ENCODE measurements at places on chromosomes 1 and 21.

DNA sequence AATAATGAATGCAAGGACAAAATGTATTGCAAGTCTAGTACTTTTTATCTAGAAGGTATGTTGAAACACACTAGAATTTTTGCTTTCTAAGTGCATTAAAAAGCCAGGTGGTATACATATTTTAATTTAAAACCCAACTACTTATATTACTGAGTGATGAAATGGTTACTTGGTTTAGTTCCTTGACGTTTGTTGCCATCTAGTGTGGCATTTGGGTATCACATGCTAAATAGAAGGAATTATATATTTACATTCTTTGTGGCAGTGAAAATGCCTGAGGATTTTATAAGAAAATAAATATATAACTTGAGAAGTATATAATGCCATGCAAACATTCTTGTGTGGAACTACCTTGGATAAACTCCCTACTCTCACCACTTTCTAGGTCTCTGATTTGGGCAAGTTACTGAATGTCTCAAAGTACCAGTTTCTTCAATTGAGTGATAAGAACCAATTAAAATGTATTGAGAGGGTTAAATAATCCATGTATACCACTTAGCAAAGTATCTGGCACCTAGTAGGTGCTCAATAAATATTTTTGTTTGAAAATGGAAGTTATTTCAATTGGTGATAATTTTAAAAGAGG is 69.6 kb downstream of the SDCCAG8 start:
- H3K36me3 ChIP-seq: peaks cover 2% of the 10 kb centered on the region
- H3K27ac ChIP-seq: no peak overlapping the region
- DNase-seq: peak; percentile 66
- H3K27me3 ChIP-seq: no peaks in the 10 kb centered on the region

- peaks cover 6% of the 10 kb centered on the region for H3K4me1 ChIP-seq
- H3K27me3 ChIP-seq: no peaks in the 10 kb centered on the region
- H3K36me3 ChIP-seq: no peaks in the 10 kb centered on the region
- no peak overlapping the region for H3K4me3 ChIP-seq
- no peak overlapping the region for H3K27ac ChIP-seq
These were observed 72.7 kb downstream of the HUNK start for GRCh38 chr21:31945546-31945945.

- peaks cover 38% of the 10 kb centered on the region for H3K4me1 ChIP-seq
- no peaks in the 10 kb centered on the region for H3K27me3 ChIP-seq
- H3K4me3 ChIP-seq: peak overlapping the region; percentile 82
- no peaks in the 10 kb centered on the region for H3K36me3 ChIP-seq
These were observed 6.3 kb downstream of the CDKN2C start for GRCh38 chr1:50976111-50976889.

DNA sequence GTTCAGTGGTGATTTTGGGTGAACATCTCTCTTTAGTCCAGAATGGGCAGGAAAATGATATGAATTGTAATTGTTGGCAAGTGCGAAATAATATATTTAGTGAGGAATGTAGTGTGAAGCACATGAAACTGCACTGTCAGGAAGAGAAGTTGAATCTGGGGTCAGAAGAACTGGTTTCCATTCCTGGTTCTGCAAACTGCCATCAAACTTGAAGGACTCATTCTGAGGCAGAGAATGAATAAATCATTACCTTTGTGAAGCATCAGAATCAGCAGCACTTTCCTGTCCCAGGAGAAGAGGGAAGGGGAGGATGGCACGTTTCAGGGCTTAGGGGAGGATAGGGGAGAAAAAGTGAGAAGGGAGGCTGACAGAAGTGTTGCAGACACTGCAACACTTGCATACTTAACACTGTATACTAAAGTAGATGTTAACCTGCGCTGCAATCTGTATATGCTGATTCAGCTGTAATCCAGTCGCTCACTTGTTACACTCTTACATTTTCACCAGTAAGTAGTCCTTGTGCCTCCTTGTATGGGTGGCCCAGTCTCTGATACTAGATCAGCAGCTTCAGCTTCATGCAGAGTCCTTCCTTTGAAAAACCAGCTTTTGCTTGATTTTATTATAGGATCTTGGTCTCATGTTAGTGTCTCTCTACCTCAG is 10.5 kb upstream of the RPTN start:
- H3K36me3 ChIP-seq: no peaks in the 10 kb centered on the region
- no peak for DNase-seq
- peaks cover 16% of the 10 kb centered on the region for H3K4me1 ChIP-seq
- H3K4me3 ChIP-seq: no peak overlapping the region
- peaks cover 21% of the 10 kb centered on the region for H3K27me3 ChIP-seq
- H3K27ac ChIP-seq: no peak overlapping the region

DNA sequence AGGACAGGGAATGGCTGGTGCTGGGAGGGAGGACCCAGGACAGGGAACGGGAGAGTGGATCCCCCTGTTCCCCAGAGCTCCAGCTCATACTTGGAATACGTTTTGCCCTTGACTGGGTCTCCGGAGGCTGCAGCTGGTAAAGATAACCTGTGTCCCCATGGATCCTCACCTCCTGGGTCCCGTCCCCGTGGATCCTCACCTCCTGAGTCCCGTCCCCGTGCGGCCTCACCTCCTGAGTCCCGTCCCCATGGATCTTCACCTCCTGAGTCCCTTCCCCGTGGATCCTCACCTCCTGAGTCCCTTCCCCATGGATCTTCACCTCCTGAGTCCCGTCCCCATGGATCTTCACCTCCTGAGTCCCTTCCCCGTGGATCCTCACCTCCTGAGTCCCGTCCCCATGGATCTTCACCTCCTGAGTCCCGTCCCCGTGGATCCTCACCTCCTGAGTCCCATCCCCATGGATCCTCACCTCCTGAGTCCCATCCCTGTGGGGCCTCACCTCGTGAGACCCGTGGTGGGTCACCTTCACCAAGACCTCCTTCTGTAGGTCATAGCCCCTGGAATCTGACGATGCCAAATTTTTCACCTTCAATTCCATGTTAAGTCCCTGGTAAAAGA is 61.4 kb downstream of the SCCPDH start:
- H3K36me3 ChIP-seq: no peaks in the 10 kb centered on the region
- no peak overlapping the region for H3K27ac ChIP-seq
- H3K4me3 ChIP-seq: no peak overlapping the region
- peaks cover 17% of the 10 kb centered on the region for H3K4me1 ChIP-seq
- DNase-seq: no peak
- no peaks in the 10 kb centered on the region for H3K27me3 ChIP-seq

- DNase-seq: no peak
- H3K36me3 ChIP-seq: no peaks in the 10 kb centered on the region
- peaks cover 4% of the 10 kb centered on the region for H3K27me3 ChIP-seq
- no peaks in the 10 kb centered on the region for H3K4me1 ChIP-seq
These were observed 86.0 kb downstream of the FOXD2 start for GRCh38 chr1:47523835-47524215.

DNA sequence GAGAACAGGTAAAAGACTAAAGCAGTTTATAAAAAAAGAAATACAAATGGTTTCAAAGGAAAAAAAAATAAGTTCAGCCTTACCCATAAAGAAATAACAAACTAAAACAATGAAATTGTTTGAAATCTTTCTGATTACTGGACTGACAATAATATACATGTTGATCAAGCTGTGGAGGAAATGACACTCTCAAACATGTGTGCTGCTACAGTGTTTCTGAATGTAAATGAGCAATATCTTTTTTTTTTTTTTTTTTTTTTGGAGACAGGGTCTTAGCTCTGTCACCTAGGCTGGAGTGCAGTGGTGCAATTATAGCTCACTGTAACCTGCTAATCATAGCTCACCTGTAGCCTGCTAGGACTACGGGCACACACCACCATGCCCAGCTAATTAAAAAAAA is 6.5 kb downstream of the EPS15 start:
- H3K4me3 ChIP-seq: no peak overlapping the region
- H3K27ac ChIP-seq: no peak overlapping the region
- no peaks in the 10 kb centered on the region for H3K27me3 ChIP-seq
- DNase-seq: no peak
- H3K36me3 ChIP-seq: no peaks in the 10 kb centered on the region

GRCh38 chr1:64699327-64699726 is 45.5 kb upstream of the RAVER2 start:
- DNase-seq: no peak
- H3K27me3 ChIP-seq: no peaks in the 10 kb centered on the region
- no peak overlapping the region for H3K27ac ChIP-seq

DNA sequence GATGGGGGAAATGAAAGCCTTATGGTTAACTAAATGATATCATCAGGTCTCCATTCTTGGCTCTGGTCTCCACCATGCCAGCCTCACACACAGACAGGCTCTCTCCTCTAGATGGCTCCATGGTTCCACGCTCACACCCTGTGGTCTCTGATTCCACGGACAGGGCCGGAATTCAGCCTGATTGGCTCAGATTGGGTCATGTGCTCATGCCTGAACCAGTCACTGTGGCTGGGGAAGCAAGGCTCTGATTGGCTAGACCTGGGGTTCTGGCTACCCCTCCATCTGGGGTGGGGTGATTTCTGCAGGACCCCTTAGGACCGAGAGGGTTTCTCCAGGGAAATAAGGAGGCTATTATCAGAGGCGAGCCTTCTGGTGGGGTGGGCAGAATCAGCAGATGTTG is 277.0 kb downstream of the PTPRU start:
- DNase-seq: peak; percentile 89
- no peak overlapping the region for H3K27ac ChIP-seq
- no peak overlapping the region for H3K4me3 ChIP-seq
- no peaks in the 10 kb centered on the region for H3K36me3 ChIP-seq

GRCh38 chr21:30340714-30341573 is 3.5 kb upstream of the KRTAP27-1 start:
- H3K4me1 ChIP-seq: no peaks in the 10 kb centered on the region
- peak; percentile 51 for DNase-seq
- H3K27me3 ChIP-seq: no peaks in the 10 kb centered on the region

DNA sequence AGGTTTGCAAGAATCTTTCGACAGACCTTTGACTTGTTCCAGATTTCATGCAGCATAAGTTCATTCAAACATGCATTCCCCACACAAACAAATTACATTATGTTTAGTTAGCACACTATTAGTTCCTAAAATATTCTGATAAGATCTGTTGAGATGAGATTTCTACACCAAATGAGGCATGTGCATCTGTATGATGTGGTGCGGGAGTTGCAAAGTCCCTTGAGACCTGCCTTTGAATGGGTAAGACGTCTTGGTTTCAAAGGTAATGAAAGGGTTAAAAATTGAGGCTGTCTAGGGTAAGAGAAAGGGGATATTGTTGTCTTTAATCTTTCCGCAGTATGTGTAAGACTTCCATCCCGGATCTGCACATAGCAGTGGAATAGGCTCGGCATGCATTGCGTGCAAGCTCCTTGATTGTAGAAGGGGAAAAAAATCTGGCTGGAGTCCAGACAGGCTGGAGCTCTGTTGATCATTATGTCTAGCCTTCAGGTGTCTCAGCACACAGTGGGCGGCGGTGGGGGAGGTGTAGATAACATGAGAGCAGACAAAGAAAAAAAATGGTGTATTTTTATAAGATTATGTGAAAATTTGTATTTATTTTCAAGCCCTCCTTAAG is 296.6 kb downstream of the PTPRC start:
- peak overlapping the region; percentile 49 for H3K27ac ChIP-seq
- no peaks in the 10 kb centered on the region for H3K36me3 ChIP-seq
- H3K27me3 ChIP-seq: no peaks in the 10 kb centered on the region
- DNase-seq: peak; percentile 90
- peaks cover 18% of the 10 kb centered on the region for H3K4me1 ChIP-seq

GRCh38 chr21:34078915-34079314 is 5.5 kb downstream of the MRPS6 start:
- no peak overlapping the region for H3K27ac ChIP-seq
- no peak overlapping the region for H3K4me3 ChIP-seq
- H3K36me3 ChIP-seq: peaks cover 5% of the 10 kb centered on the region
- no peaks in the 10 kb centered on the region for H3K27me3 ChIP-seq

DNA sequence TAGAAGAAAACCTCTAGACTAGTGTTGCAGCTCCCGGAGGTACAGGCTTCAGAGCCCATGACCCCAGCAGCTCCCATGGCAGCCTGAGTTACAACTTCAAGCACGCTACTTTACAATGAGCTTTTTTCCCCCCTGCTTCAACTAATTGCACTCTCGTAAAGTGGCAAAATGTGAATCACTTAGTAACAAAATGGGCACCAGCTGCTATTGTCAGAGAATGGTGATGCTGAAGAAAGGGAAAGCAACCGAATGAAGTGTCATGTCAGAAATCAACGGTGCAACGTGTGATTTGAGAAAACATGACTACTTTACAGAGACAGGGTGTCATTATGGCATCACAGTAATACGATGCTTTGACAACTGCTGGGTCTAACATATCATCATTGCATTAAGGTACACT is 40.5 kb downstream of the ESRRG start:
- DNase-seq: no peak
- H3K4me1 ChIP-seq: no peaks in the 10 kb centered on the region
- H3K36me3 ChIP-seq: no peaks in the 10 kb centered on the region
- no peaks in the 10 kb centered on the region for H3K27me3 ChIP-seq
- no peak overlapping the region for H3K4me3 ChIP-seq

DNA sequence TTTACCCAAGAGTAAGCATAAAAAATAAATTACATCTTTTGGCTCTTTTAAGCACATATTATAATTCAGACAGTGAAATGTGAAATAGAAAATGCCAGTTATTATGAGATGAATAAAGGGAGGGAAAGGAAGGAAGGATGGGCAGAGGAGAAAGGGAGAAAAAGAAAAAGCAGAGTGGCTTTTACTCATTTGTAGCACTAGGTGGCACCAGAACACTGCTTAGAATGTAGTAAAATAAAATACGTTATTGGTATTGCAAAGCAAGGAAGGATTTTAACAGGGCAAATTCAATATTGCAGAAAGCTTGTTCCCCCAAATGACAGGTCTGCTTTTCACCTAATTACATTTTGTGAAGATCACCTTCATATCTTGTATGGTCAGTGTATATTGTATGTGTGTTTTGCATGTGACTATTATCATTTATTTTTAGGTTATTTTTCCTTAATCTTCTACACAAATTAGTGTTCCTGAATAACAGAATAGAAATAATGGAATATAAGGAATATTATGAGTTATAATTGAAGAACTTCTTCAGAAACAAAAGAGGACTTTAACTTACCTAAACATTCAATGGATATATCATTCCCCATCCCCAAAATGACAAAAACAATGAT is 9.1 kb upstream of the PCNX2 start:
- H3K4me1 ChIP-seq: no peaks in the 10 kb centered on the region
- peak; percentile 60 for DNase-seq
- H3K27me3 ChIP-seq: no peaks in the 10 kb centered on the region
- no peak overlapping the region for H3K27ac ChIP-seq
- H3K36me3 ChIP-seq: no peaks in the 10 kb centered on the region

- peaks cover 5% of the 10 kb centered on the region for H3K4me1 ChIP-seq
- no peaks in the 10 kb centered on the region for H3K36me3 ChIP-seq
- no peaks in the 10 kb centered on the region for H3K27me3 ChIP-seq
- no peak overlapping the region for H3K27ac ChIP-seq
- H3K4me3 ChIP-seq: no peak overlapping the region
These were observed 19.7 kb upstream of the TIAM1 start for GRCh38 chr21:31363720-31364119.

GRCh38 chr1:56434740-56435139 is 144.6 kb downstream of the PLPP3 start:
- no peak for DNase-seq
- no peak overlapping the region for H3K4me3 ChIP-seq
- no peak overlapping the region for H3K27ac ChIP-seq
- no peaks in the 10 kb centered on the region for H3K27me3 ChIP-seq
- H3K36me3 ChIP-seq: no peaks in the 10 kb centered on the region
- no peaks in the 10 kb centered on the region for H3K4me1 ChIP-seq

- DNase-seq: peak; percentile 61
- H3K36me3 ChIP-seq: 0 out of 2 replicates have a peak, but pooled peaks cover 4% of the 10 kb centered on the region
- H3K27me3 ChIP-seq: no peaks in the 10 kb centered on the region
- no peak overlapping the region for H3K4me3 ChIP-seq
These were observed 27.3 kb downstream of the F3 start for GRCh38 chr1:94514095-94514727.
